ENCODE measurements at places on chromosomes 16 and 17. TPM values are rescaled to one million over a fixed set of nuclear protein-coding genes. Genes with fewer than 3 reads are reported as not detected.

KCNJ12 gene
- 1.6 TPM for total RNA-seq

CRYM gene
- total RNA-seq = 8.1 TPM

SRCAP gene
- 49.5 TPM for total RNA-seq

OTOP2 gene
- total RNA-seq = not detected

KRTAP1-5 gene
- total RNA-seq = 0.29 TPM

NPIPA8 gene
- total RNA-seq = not detected

TPSG1 gene
- not detected for total RNA-seq

DHRS13 gene
- total RNA-seq = 5.3 TPM

PROCA1 gene
- not detected for total RNA-seq

BCL6B gene
- 180 TPM for total RNA-seq

CTU2 gene
- 17.8 TPM for total RNA-seq

GPRC5B gene
- 109 TPM for total RNA-seq

ABI3 gene
- total RNA-seq = 26.2 TPM

BICDL2 gene
- total RNA-seq = not detected
